WTC11 (cell line): ENCODE measurements at places on chromosomes 5 and 9. TPM values are rescaled to one million over a fixed set of nuclear protein-coding genes. Genes with fewer than 3 reads are reported as not detected.

The PCDHB15 gene
- total RNA-seq = 7.7 to 8.7 TPM (median 8.4 TPM) in 3 replicates

The ARSI gene
- 5.9 to 6.9 TPM (median 6.6 TPM) in 3 replicates for total RNA-seq

The NR5A1 gene
- total RNA-seq = 0.39 to 0.77 TPM (median 0.60 TPM) in 3 replicates

The CCDC171 gene
- total RNA-seq = 2.8 to 4.1 TPM (median 2.9 TPM) in 3 replicates

The ANP32B gene
- total RNA-seq = 149 to 156 TPM (median 150 TPM) in 3 replicates

The CBY3 gene
- total RNA-seq = 0.25 to 0.37 TPM (median 0.25 TPM) in 3 replicates

The RNF183 gene
- total RNA-seq = 0.17 to 0.25 TPM (median 0.25 TPM) in 3 replicates

The S1PR3 gene
- total RNA-seq = 5.9 to 7.1 TPM (median 6.3 TPM) in 3 replicates

The PRR16 gene
- 0.23 to 0.53 TPM (median 0.42 TPM) in 3 replicates for total RNA-seq

DNA sequence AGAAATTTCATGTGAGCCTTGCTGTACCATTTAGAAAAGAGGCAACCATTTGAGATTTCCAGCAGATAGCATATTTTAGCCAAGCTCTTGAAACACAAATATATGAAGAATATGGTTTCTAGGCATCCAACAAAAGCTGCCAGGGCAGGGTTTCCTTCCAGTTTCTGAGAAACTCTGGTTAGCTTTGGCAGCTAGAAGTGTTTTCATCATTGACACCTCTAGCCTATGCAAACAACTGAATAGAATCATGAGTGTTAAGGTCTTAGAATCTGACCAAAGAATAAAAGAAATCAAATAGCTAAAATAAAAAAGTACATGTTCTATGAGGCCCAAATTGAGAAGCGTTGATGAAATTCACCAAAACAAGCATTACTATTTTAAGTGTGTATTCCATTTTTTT is 188.1 kb downstream of the TMEM167A start:
- DNase-seq = no peak

GRCh38 chr9:13923381-13923780 is 390.6 kb downstream of the NFIB start:
- no peak for DNase-seq

- no peak for DNase-seq
These were observed 160.8 kb downstream of the DEPDC1B start for GRCh38 chr5:60538955-60539866.

- DNase-seq = no peak
These were observed 359.5 kb downstream of the TMEM167A start for GRCh38 chr5:82717738-82718137.

- DNase-seq = no peak
These were observed 6.6 kb upstream of the TMEFF1 start for GRCh38 chr9:100466171-100466828.

DNA sequence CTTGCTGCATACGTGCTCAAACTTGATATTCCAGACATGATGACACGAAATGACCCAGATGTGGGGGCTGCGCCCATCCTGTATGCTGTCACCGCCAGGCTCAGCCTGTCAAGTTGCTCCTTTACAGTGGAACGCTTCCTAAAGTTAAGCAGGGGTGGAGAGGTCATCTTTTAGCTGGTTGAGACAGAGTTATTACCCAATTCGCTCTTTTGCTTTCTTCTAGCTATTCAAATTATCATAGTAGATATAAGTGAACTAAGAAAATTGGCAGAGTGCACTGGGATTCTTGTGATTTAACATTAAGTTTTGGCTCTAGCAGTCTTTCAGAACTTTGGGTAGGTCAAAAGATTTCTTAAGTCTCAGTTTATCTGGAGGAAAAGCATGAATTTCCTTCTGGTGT is 69.8 kb upstream of the BASP1 start:
- DNase-seq = no peak

DNA sequence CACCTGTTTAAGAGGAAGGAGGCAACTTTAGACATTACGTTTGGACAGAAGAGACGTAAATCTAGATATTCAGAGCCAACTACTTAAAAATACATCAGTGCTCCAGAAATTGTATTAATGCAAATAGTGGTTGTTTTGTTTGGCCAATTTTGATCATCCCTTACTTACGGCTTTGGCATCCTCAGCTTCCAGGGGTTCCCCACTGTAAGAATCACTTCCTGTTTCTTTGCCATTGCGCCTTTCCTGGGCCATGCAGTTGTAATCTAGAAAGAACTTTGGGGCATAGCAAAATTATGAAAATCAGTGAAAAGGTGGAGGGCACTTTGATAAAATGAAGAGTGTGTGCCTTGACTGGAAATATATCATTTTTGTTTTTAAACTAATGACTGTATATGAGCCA is 537.2 kb upstream of the TLE4 start:
- no peak for DNase-seq

DNA sequence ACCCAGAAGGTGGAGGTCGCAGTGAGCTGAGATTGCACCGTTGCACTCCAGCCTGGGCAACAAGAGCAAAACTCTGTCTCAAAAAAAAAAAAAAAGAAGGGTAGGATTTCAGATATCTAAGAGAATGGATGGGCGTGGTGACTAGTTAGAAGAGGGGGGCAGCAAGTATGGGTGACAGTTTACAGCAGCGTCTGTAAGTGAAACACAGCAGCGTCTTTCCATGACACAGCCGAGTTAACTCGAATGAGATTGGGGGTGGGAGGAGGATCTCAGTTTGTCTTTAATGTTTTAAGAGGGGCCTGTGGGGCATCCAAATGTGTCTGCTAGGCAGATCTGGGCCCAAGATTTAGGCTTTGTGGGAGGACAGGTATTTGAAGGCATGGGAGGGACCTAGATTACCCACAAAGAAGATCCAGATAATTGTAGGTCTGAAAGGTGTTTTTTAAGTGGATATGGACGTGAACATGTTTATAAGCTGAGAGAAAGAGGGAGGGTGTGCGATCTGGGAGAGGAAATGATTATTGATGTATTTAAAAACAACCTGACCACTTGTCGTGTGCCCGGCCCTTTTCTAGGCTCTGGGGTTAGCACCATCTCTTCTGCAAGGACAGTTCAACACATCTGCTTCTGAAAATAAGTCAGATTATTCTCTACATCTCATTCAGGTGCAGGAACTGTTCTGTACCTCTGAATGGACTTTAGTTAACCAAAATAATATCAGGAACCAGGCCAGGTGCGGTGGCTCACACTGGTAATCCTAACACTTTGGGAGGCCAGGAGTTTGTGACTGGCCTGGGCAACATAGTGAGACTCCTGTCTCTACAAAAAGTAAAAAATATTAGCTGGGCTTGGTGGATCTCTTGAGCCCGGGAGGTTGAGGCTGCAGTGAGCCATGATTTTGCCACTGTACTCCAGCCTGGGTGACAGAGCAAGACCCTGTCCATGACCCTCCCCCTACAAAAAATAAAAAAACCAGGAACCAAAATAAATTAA is 2.5 kb downstream of the CEP78 start:
- DNase-seq = no peak

DNA sequence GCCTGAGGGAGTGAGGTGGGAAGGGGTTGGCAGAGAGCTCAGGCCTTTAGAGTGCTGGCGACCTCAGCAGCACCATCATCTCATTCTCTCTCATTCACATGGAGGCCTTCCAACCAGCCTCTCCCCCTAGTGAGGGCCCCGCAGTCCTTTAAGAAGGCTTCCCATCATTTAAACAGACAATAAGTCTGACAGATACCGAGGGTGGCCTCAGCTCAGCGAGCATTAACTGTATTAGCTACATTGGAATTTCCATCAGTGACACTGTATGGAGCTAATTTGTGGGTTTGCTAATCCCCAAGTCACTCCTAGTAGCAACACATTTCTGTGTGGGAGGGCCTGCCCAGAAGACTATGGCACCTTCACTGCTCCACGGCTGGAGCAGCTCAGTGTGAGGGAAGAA is 75.8 kb downstream of the INSYN2B start:
- DNase-seq = no peak

- DNase-seq = no peak
These were observed 186.3 kb downstream of the AOPEP start for GRCh38 chr9:94912700-94913249.
